ENCODE measurements at places on chromosomes 3 and 15.
A peak's percentile ranks its signal among the peaks of the same experiment; 100 is the strongest.

DNA sequence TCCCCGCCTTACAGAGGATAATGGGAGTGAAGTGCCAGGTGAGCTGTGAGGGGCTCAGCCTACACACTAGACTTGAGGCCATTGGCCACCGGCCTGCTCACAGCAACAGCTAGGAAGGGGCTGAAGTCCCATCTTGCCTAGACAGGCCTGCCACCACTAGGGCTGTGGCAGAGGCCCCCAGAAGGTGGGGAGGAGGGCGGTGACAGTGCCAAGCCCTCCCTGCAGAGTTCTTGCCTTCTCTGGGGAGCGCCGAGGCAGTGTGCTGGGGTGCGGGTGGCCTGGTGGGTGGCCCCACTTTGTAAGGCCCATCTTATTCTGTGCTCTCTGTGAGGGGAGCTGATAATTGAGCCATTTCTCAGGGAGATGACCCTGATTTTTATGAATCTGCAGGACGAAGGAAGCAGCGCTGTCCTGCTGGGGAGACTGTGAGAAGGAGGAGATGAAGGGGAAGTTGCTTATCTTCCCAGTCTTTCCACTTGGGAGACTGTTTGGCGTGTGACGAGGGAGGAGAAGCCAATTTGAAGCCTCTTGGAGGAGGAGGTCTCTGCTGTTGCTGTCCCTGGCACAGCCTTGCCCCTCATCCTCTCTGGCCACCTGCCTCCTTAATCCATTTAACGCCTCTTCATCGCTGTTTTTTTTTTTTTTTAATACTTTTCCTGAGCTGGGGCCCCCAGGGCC is 104.3 kb downstream of the LINGO1 start:
- no peak for DNase-seq

GRCh38 chr15:101233651-101234280 is 18.1 kb downstream of the CHSY1 start:
- DNase-seq, result no peak

DNA sequence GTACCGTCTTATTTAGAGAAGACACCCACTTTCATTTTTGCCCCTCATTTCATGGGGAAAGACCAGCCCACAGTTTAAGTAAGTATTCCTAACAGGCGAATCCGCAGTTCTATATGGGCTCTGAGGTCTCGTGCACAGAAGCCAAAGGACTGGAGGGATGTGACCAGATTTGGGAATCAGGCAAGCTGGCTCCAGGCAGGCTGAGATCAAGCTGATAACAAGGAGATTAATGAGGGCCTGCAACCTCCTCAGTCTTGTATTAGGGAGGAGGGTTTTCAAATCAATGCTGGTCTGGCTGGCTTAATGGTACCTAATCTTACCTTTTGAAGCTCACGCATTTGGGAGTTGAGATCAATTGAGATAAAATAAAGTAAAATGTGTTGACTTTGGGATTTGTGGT is 15.3 kb downstream of the ST8SIA2 start:
- no peak for DNase-seq

DNA sequence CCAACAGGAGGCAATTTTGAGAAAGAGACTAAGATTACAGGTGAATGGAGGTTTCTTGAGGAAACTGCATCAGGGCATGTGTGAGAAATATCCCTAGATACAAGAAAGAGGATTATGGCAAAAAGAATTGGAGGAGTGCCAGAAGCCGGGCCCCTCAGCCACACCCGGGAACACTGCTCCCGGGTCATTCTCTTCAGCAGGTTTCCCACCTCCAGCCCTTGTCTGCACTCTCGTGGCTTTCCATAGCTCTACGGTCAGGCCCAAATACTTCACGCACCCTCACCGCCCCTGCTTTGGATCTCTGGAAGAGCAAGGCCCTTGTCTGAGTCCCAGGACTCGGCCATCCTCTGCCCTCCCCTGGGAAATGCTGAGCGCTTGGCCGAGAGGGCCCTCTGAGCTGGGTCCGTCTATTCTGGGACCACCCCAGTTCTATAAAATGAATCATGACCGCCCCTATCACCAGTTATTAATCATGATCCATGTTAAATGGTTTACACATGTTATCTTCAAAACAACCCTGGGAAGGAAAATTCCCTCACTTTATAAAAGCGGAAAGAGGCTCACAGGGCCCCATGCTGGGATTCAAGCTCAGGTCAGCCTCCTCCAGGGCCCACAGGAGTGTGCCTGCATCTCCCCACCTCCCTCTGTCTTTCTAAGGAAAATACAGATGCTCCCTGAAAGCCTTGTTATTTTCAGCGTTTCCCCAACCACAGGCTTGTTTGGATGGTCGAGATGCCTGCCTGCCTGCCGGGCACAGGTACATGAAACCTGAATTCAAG is 38.8 kb upstream of the SPTBN5 start:
- no peak for DNase-seq

DNA sequence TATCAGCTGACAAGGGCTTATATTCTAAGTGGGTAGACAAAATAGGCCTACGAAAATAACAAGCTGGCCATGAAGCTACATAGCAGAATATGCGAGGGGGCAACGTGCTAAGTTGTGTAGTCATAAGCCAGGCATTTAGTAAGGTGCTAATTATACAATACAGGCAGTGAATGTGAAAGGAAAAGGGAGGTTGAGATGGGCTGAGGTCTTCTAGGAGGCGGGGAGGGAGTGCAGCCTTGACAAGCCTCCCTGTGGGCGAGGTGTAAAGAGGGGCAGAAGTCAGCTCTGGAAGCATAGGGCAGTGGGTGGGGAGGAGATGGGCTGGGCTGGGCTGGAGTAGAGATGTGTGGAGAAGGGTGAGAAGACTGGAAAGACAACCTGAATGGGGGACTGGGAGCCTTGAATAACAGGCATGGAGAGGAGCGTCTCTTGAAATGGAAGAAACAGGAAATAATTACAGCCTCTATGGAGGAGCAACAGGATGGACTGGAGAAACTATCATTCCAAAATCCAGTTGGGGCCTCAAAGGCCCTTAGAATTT is 1.2 kb downstream of the TIGIT start:
- no peak for DNase-seq

DNA sequence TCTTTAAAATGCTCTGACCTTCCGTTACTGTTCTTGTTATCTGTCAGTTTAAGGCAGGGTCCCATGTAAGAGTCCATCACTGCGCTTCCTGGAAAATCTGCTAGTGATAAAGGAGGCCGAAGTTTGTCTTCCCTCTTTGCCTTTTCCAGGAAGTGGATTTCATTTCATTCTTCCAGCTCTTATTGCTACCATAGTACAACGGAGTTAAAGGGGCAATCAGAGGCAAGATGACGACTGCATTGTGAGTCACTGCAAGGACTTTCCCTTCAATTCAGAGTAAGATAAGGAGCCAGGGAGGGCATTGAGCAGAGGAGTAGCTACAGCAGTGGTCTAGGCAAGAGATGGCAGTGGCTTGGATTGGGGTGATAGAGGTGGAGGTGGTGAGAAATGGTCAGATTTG is 17.2 kb upstream of the DET1 start:
- DNase-seq, result no peak

DNA sequence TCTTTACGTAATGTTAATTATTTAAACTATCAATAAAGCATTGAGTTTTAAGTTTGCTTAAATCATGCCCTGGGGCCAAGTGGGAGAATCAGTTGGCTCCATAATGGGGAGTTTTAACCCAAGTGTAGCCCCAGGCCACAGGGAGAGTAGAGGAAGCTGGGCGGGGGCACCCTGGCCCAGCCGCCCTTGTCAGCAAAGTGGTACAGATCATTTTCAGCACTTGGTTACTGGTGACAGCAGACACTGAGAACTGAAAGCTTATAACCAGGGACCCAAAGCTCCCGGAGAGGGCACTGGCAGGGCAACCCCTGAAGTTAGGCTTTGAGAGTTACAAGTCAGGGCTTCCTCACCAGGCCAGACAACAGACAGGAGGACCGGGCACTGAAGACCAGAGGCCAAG is 90.6 kb downstream of the SEMA5B start:
- no peak for DNase-seq

GRCh38 chr15:54374184-54374952 is 396.1 kb downstream of the UNC13C start:
- no peak for DNase-seq

GRCh38 chr3:32237670-32238452 is 619 bp upstream of the CMTM8 start:
- peak; percentile 63 for DNase-seq

GRCh38 chr3:37862219-37862902 is 681 bp downstream of the CTDSPL start:
- DNase-seq, result peak; percentile 78

DNA sequence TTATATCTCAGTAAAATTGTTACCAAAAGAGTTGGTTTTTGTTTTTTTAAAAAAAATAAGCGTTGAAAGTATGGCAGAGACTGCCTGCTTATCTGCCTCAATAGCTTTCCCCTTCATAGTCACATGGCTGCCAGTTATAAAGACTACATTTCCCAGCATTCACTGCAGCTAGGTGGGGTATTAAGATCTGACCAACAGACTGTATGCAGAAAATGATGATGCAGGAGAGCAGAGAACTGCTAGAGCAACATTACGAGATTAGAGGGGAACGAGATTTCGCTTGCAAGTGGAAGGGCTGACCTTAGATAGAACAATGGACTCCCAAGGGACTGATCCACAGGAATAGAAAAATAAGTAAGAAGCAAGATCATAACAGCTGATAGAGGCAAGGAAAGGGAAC is 14.3 kb downstream of the RHOA start:
- DNase-seq, result no peak

DNA sequence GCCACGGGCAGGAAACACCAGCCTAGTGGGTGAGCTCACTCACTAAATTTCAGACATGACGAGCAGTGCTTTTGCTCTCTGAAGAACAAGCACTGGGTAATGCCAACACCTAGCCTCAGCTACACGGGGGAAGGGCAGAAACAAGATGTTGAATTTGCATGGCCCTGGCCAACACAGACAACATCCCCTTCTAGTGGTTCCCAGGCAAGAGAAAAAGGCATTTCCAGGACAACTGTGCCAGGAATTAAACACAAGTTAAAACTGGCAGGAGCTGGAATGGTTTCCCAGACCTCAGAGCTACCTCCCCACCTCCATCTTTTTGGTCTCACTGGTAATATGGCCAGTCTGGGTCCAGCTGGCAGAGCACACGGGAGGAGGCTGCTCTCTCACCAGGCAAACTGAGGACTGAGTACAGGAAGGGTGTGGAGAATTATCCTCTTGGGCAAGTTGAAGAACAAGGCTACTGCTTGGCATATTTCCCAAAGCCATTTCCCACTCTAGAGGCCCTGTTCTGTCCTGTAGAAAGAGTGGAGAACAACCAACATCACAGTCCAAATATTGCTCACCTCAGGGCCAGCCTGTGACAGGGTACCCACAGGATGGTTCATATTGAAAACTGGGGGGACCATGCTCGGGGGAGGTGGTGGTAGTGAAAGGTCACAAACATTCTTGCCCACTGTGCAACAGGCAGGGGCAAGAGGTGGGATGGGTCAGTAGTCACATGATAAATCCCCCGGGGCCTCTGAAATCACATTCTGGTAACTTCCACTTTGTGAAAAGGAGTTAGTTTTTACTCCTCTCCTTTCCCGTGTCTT is 26.5 kb downstream of the TSPAN3 start:
- DNase-seq, result no peak

GRCh38 chr15:80727596-80727995 is 32.5 kb downstream of the ABHD17C start:
- DNase-seq, result no peak

- DNase-seq, result peak; percentile 33
Observed at GRCh38 chr3:61894988-61895935, 333.9 kb downstream of the PTPRG start.

- DNase-seq, result no peak
Observed at GRCh38 chr15:27412415-27412814, 441.4 kb downstream of the GABRG3 start.

GRCh38 chr3:28240441-28240840 is 978 bp upstream of the CMC1 start:
- DNase-seq, result no peak

DNA sequence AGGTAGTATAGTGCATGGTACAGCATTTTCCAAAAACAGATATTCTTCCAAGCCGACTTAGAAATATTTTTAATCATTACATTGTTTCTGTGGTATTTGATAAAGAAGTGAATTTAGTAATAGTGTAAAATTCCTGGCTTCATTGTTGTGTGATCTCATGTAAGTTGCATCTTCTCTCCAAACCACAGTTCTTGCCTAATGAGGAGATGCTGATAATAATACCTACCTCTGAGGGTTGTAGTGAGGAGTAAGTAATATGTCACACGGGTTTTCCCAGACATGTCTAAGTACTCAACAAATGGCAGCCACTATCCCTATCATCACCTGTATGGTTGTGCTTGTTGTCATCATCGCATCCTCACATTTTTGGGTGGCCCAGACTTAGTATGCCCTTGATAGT is 167.3 kb downstream of the SLCO3A1 start:
- no peak for DNase-seq

GRCh38 chr3:79111375-79112052 is 656.3 kb downstream of the ROBO1 start:
- no peak for DNase-seq

GRCh38 chr3:129347458-129347845 is 68.8 kb downstream of the HMCES start:
- no peak for DNase-seq

DNA sequence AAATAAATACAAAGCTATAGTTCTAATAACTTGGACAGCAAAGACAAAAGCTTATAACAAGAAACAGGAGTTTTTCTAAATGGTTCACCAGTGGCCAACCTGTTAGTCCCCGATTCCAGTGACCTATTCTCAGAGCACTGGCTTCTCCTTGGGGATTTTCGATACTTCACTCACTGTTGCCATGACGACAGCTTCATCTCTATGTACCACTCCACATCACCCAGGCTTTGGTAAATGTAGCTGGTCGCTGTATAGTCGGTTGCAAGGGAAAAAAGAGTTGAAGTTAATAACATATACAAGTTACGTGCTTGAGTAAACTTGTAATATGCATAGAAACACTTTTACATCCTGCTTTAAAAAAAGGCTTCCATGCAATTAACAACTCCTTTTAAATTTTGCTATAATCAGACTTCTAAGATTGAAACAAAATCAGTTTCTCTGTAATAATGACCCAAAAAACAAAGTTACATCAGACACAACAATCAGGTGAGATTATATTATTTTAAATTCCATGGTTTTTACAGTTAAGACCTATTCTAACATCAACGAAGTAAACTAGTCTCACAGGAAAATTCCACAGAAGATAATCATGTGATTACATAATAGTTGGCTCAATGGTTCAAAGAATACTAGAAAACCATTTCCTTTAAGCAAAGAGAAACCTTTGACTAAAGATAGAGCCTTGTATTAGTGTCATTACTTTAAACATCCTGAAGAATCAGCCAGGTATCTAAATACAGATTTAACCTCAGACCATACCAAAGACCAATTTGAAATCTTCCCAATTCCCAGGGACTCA is 2.9 kb downstream of the CCNL1 start:
- DNase-seq, result no peak

- DNase-seq, result no peak
Observed at GRCh38 chr3:167114619-167115018, 265.5 kb downstream of the ZBBX start.

- no peak for DNase-seq
Observed at GRCh38 chr3:105515372-105515771, 148.7 kb downstream of the ALCAM start.

All from ascending aorta (tissue), 2 donors.